ENCODE measurements at places on chromosomes 3 and 15. TPM values are rescaled to one million over a fixed set of nuclear protein-coding genes. Genes with fewer than 3 reads are reported as not detected.

- peaks cover 19% of the 10 kb centered on the region for H3K4me1 ChIP-seq
- no peak overlapping the region for H3K4me3 ChIP-seq
- H3K36me3 ChIP-seq = no peaks in the 10 kb centered on the region
- no peak for DNase-seq
These were observed 6.7 kb downstream of the CEMIP start for GRCh38 chr15:80785811-80786354.

- H3K27me3 ChIP-seq = peaks cover 12% of the 10 kb centered on the region
- no peak overlapping the region for H3K4me3 ChIP-seq
- no peak for DNase-seq
- no peak overlapping the region for H3K27ac ChIP-seq
These were observed 68.8 kb upstream of the IL12A start for GRCh38 chr3:159919873-159920272.

DNA sequence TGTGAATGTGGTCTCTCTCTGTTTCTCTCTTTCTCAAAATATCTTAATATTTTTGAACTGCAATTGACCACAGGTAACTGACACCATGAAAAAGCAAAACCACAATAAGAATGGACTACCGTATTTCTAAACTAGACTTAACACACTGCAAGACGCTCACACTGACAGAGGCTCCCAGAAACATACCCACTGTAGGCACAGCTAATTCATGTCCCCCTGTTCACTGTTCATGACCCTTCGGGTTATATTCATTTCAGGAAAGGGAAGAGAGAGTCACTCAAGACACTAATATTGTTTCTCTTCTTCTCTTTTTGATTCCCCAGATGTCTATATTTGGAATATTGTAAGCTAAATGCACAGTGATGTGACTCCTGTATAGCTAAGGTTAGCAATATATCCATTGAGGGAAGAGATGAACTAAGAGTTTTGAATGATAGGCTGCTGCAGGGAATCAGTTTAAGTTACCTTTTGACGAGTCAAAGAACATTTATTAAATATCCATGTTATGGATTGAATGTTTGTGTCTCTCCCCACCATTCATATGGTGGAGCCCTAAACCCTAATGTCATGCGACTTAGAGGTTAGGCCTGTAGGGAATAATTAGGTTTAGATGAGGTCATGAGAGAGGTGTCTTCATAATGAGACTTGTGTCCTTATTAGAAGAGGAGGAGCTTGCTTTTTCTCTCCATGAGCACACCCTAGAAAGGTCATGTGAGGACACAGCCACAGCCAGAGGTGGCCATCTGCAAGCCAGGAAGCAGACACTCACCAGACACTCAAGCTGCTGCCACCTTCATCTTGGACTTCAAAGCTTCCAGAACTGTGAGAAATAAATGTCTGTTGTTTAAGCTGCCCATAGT is 216.6 kb upstream of the GRM7 start:
- H3K36me3 ChIP-seq = no peaks in the 10 kb centered on the region
- H3K27ac ChIP-seq = no peak overlapping the region
- no peak overlapping the region for H3K4me3 ChIP-seq
- DNase-seq = no peak

Gene HRG
- not detected for total RNA-seq

Data from activated CD4-positive, alpha-beta T cell treated with anti-CD3 and anti-CD28 coated beads, Interleukin-2, amount 10 ng/mL, durations not matched to agents 7 days and 5 days (primary cell).